ENCODE measurements at places on chromosomes 12 and 14.

- DNase-seq = no peak
These were observed 4.6 kb downstream of the KRT82 start for GRCh38 chr12:52401526-52401925.

DNA sequence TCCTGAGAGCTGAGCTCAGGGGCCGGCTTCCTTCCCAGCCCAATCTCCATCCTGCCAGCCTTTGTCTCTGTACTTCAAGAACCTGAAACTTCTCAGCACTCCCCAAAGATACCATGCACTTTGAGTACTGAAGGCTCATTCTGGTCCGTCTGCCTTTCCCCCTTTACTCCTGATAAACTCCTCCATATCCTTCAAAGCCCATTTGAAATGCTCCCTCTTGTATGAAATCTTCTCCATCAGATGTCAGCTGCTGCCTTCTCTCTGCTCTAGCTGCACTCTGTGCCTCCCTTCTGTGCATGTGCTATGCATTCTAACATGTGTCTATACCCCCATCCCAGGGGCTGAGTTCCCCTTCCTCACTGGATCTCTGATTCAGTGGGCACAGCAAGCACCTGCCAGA, 52.1 kb downstream of the PITPNM2 start:
- DNase-seq = no peak

GRCh38 chr14:102333795-102334705, 14.5 kb downstream of the ZNF839 start:
- DNase-seq = no peak

DNA sequence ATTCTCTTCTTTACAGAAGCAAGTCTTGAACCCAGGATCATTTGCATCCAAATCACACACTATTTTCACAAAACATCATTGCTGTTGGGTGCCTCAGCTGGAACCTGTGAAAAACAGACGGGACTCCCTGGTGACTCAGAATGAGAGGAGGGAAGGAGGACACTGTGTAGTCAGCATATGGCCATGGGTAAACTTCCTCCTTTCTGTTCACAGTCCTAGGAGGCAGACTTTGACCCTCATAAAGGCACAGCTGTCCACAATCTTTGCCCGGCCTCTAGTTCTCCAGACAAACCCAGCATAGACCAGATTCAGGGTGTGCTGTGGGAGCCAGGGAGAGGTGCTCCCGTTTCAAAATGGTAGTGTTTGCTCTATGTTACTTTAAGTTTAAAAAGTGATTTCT, 62.0 kb downstream of the DYRK2 start:
- DNase-seq = no peak

GRCh38 chr14:73995977-73996378, 23.1 kb downstream of the ENTPD5 start:
- no peak for DNase-seq

DNA sequence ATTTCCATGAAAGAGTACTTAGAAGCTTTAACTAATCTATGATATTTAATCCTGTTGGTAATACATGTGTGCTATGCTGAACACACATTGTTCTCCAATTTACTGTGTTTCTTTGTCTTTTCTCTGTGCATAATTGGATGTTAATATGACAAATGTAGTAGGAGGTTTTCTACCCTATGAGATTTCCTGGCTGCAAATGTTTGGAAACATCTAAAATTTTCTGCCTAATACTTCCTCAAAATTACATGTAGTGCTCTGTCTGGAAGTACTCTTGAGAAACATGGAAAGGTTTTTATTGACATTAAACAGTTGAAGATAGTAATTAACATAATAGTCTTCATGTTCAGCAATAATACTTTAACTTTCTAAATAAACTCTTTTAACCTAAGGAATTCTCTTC, 213.0 kb downstream of the KITLG start:
- DNase-seq = no peak

GRCh38 chr14:54803926-54804537, 98.6 kb downstream of the GCH1 start:
- DNase-seq = no peak

DNA sequence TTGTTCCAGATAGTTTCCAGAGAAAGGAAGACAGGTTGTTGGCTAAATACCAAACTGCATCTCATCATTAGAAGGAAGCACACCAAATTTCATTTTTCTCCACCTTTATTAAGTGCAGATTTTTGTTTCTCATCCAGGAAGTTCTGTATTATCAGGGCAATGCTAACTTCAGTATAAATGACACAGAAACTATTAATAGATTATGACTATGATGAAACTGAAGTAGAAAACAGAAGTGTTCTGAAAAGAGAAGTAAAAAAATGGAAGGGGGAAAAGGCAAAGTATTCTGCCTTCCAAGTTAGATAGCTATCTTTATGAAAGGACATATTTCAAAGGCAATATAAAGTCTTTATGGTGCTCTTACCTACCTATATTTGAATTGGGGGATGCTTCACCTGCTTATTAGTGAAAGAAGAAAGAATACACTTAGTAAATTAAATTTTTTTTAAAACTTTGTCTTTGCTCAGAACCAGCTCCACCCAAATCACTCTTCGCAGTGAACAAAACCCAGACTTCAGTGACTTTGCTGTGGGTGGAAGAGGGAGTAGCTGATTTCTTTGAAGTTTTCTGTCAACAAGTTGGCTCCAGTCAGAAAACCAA, 223.9 kb downstream of the PTPRO start:
- no peak for DNase-seq

DNA sequence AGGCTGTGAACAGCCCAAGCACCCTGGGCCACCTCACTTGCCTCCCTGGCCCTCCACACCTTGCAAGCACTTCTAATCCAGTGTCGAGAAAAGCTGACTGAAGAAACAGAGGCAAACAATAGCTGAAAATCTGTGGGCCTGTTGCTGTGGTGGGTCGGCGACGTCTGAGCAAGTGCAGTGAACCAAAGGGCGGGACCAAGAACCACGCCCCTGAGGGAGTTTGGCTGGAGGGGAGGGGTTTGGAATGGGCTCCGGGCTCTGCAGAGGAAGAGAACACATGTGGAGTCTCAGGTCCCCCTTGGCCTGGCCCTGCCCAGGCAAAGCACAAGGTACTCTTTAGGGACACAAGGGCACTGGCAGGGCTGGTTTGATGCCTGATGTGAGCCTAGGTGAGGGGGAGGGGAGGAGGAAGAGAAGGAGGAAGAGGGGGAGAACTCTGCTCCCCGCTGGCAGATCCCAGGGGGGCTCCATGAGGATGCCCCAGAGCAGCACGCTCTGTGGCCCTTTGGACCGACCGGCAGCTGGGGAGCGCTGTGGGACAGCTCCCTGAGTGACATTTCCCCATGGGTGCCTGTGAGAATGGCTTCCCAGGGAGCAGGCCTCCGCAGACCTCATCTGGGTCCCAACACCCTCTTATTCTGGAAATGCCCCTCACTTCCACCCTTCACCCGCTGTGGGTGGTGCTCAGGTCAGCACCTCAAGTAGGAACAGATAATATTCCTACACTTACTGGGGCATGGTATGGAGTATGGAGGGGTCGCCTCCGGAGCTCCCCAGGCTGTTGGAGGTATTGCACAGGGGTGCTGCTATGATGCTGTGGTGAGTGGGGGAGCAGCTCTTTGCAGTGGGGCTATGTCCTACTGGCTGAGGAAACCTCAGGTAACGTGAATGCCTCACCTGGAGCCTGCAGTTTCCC, 85.5 kb downstream of the CPSF2 start:
- DNase-seq = no peak

DNA sequence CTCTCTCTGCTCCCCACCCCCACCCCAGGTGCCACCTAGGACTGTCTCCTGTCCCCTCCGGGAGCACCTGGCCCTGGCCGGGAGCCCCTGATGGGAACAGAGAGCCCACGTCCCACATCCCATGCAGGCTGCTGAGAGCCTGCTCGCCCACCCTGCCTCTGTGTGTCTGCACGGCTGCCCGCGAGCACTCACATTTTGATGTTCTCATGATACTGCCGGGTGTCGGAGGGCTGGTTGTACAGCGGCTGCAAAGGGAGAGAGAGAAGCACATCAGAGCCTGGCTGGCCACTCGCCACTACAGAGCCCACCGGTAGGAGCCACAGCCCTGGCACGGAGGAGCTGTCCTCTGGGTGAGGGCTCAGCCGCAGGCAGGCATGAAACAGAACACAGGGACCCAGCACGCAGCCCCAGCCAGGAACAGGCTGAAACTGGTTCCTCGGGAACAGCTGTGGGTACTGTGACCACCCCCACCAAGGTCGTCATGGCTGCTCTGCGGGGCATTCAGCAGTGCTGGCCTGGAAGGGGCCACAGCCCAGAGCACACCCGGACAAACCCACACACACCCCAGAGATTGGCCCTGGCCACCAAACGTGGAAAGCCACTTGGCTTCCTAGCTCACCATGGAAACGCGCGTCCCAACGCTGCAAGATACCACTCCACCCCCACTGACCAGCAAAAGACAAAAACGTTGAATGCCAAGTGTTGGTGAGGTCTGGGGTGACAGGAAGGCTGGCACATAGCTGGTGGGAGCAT, 117.6 kb downstream of the NCOR2 start:
- DNase-seq = no peak

- no peak for DNase-seq
These were observed 459 bp downstream of the NUAK1 start for GRCh38 chr12:106138357-106138632.

GRCh38 chr14:65805113-65805473, 392.6 kb downstream of the FUT8 start:
- DNase-seq = peak; percentile 81

DNA sequence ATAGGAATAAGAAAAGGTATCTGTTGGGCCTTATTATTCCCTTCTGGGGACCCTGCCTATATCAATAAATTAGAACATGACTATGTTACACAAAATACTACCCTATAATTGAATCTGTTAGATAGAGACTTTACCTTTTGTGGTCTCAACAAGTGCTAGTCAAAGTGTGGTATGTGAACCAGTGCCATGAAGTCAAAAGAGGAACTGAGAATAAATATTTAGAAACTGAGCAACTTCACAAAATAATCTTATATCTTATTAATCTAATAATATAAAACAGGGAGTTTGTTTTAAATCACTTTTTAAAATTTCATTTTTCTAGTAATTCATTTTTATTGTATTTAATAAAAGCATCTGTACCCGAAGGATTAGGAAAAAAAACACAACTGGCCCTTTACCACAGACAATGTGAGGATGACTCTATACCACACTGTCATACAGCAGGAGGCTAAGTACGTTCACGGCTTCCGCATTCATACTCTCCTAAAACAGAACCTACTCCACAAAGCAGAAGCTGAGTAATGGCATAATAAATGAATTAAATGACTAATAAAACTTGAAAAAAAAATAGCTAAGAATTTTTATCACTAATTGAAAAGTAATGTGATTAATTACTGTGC, 42.1 kb downstream of the SEC23A start:
- DNase-seq = no peak

DNA sequence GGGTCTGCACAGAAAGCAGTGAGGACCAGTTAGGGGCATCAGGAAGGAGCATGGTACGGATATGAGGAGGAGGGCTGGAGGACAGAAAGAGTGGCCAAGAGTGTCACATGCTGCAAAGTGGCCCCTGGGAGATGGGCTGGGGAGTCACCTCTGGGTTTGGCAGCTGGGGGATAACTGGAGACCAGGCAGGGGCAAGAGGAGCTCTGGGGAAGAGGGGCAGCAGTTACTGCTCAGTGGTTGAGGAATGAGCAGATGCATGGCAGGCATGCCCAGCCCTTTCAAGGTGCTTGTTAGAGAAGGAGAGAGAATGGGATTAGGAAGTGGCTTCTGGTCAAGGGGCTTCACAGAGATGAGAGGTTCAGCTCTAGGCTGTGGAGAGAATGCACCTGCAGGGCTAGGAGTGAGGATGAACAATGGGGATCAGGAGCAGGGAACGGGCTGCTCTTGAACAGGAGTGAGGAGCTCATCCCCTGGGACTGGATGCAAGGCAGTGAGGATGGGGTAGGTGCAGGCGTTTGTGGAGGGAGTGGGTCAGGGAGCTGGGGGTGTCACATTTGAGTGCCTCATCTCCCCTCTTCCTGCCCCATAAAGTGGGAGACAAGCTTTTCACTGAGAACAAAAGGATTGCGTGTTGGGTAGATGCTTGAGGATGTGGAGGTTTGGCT, 127.5 kb downstream of the PAPOLA start:
- DNase-seq = no peak

- DNase-seq = peak; percentile 23
These were observed 5.1 kb upstream of the CHD4 start for GRCh38 chr12:6612247-6612646.

- no peak for DNase-seq
These were observed 127.6 kb upstream of the DAAM1 start for GRCh38 chr14:59060841-59061240.

DNA sequence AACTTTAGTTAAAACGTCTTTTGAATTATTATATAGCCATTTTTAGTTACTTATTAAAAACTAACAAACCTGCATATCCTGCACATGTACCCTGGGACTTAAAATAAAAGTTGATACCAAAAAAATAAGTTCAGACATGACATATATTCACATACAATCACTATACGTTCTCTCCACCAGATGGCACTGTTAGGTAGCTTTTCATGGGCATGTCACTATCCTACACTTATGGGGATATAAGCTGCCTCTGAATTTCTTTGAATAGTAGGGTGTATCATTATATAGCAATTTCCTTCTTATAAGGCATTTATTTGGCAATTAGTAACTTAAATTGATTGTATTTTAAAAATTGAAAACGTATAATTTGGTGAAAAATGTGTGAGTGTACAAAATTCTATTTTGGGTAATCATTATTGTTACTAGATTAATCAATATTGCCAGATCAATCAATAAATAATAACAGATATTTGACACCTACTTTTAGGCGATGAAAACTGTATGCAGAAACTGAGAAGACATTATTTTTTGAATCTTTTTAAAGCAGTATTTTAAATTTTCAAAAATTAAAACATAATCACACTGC, 31.8 kb upstream of the OR10A7 start:
- peak; percentile 73 for DNase-seq

- DNase-seq = no peak
These were observed 52.5 kb upstream of the WSCD2 start for GRCh38 chr12:108076556-108076955.

GRCh38 chr14:42335918-42336317, 729.2 kb downstream of the LRFN5 start:
- DNase-seq = no peak

DNA sequence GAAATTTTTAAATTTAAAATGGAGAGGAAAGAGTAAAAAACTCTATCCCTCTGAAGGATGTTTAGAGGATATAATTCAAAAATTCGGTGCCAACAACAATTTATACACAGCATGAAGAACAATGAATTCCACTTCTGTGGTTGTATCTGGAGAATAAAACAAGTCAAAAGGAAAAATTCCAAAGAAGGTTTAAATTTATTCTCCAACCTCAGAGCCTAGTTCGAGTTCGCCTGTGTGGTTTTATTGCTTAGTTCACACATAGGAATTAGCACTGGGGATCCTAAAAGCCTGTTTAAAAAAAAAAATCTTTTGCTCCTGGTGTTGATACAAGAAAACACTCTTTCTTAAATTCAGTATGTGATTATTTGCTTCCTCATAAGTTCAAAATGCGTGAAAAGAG, 79.2 kb downstream of the LLPH start:
- DNase-seq = no peak

- DNase-seq = no peak
These were observed 163.5 kb downstream of the PIK3C2G start for GRCh38 chr12:18424857-18425256.

GRCh38 chr14:60204843-60205774, 39.9 kb upstream of the DHRS7 start:
- DNase-seq = no peak
